Stimulated activated CD4-positive, alpha-beta T cell treated with anti-CD3 and anti-CD28 coated beads, Interleukin-1b, Interleukin-23, amount 100 ng/mL, for 24 hours (primary cell): ENCODE measurements at places on chromosomes 12 and 14.

- no peak for DNase-seq
Observed at GRCh38 chr14:99157676-99158075, 114.3 kb downstream of the BCL11B start.

GRCh38 chr12:93376436-93377251 lies 1.1 kb upstream of the NUDT4 start:
- DNase-seq = no peak

DNA sequence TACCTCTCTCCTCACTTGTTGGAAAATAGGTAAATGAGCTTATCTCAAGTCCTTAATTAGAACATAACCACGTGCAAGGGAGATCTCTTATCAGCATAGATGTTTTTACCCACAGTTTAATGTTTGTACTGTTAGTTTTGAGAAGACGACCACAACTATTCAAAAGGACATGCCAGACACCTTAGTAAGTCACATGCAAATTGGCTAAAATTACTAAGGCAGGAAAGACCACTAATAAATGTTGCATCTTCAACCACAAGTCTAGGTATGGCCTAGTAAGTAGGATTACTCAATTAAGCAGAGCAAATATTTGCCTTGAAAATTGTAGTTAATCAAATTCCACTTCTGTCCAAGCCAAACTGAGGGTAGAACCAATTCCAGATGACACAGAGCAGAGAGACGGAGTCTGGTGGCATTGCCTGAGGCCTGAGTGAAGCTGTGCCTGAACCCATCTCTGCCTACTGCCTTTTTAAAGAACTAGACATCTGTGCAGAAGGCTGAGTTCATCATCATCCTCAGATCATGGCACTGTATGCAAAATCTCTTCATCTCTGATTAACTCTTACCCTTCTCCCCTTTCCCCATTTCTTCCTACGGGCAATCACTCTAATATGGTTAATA lies 29.7 kb upstream of the CHST11 start:
- DNase-seq = no peak

GRCh38 chr12:15306605-15307004 lies 15.7 kb upstream of the PTPRO start:
- DNase-seq = no peak

GRCh38 chr14:64646103-64646502 lies 58.1 kb upstream of the PLEKHG3 start:
- DNase-seq = no peak

- DNase-seq = no peak
Observed at GRCh38 chr12:65229441-65229840, 49.0 kb upstream of the MSRB3 start.

- DNase-seq = no peak
Observed at GRCh38 chr14:103313704-103314103, 20.3 kb upstream of the EIF5 start.

- no peak for DNase-seq
Observed at GRCh38 chr14:97164021-97164420, 366.8 kb downstream of the VRK1 start.

DNA sequence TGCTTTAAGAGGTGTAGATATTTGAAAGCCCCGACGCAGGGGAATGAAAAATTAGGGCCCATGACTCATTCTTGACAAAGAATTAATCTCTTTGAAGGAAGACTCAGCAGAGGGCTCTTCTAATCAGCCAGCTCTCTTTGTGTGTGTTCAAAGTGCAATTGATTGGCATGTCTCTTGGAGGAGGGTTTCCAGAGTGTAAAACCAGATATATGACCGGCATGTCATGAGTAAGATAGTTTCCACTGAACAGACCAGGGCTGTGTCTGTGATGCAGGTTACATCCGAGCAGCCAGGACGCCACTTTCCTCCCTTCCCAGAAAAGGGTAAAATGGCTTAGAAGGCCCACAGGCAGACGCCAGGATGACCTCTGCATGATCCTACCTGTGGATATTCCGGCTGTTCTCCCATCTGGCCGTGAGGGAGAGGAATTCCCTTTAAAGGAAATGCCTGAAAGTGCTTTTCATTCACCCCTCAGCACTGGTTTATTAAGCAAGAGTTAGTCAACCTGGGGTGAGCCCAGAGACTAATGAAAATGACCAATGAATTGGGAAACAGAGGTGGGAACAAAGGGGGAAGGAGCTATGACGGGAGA lies 7.2 kb upstream of the KRT75 start:
- no peak for DNase-seq

DNA sequence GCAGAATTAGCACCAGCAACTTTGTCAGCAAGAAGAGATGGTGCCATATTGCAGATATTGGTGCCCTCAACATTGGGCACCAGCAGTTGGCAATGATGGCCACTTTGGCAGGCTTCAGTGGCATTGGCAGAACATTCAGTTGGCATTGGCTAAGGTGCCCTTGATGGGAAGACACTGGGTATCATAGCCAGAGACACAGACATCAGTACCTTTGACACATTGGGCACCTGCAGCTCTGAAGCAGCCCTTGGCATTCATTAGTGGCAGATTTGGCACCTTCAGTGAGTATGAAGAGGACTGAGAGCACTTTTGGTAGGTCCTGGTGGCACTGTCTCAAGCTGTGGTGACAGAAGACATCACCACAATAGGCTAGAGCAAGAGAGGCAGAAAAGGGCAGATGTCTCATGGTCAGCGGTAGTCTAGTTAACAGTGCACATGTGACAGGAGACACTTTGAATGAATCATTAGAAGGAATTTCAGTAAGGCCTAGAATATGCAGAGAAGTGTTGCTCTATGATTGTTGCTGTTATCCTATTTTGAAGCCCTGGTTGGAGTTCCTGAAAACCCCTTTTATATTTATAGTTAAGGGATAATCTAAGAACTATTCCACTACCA lies 422.2 kb downstream of the APAF1 start:
- DNase-seq = no peak

DNA sequence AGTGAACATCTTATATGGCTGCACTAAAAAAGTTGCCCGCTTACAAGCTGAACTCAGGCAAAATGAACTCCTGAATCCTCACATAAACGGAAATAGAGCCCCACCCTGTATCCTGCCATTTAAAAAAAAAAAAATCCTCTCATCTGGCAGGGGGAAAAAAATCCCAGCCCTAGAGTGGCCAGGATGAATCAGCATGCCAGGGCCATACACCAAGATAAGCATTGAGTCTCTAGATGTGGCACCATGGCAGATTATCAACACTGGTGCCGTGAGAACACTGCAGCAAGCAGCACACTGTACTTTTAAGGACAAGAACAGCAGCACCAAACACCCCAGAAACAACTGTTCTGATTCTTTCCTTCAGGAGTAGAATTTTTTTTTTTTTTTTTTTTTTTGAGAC lies 65.5 kb downstream of the RASSF3 start:
- no peak for DNase-seq

DNA sequence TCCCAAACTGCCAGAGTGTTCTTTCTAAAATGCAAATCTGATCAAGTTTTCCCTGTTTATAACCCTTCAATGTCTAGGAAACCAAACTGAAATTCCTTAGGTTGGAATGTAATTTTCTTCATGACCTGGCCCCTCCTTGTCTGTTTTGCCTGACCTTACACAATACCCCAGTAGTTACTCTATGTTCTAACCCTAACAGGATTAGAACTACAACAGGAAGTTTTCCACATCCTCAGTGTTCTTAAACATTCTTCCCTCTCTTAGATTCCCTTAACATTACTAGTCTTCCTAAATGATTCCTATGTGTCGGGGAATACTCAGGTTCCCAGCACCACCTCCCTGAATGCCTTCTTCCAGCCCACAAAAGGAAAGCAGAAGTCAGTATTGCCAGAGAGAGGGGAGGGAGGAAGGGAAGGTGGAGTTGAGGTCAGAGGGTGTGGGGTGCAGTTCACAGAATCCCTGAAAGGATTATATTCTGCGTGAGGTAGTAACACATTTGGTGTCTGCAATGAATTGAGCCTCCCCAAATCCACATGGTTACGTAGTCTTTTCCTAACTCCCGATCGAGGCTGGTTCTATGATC lies 72.6 kb downstream of the BBS10 start:
- no peak for DNase-seq

- DNase-seq = no peak
Observed at GRCh38 chr12:71193041-71193440, 35.2 kb upstream of the TSPAN8 start.

GRCh38 chr12:19480459-19480858 lies 41.2 kb downstream of the AEBP2 start:
- DNase-seq = no peak

- no peak for DNase-seq
Observed at GRCh38 chr14:80792771-80793170, 148.8 kb downstream of the CEP128 start.

DNA sequence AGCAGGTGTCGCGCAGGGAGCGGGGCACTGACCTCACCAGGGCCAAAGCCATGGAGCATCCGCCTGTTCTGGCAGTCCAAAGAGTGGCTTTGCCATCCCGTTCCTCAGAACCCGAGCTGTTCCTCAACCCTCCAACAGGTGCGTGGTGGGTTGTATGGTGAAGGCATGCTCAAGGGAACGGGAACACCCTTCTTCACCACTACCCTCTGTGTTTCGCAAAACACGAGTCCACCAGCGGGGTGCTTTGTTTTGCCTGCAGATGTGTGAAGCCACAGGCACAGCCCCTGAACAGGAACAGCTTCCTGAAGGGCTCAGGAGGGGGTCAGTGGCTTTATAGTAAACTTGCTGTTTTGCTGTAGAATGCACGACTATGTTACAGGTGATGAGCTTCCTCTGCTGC lies 52.7 kb downstream of the SMOC1 start:
- no peak for DNase-seq

DNA sequence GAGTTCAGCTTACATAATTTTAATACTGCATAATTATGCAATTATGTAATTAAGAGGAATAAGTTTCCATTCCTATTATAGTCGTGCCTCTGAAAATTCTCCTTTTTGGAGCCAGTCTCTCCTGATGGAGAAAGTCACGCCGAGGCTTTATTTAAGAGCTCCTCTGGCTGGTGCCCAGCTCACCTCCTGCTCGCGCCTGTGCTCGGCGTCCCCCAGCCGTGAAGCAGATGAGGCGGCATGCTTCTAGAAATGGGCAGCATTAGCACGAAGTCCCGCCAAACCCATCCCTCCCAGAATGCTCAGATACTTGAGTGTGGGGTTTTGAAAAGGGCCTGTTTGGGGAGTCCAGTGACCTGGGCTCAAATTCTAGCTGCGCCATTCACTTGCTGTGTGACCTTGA lies 153.0 kb downstream of the PHETA1 start:
- DNase-seq = no peak

GRCh38 chr12:19833775-19834501 lies 394.6 kb downstream of the AEBP2 start:
- no peak for DNase-seq

- DNase-seq = no peak
Observed at GRCh38 chr14:21612324-21612723, 22.4 kb downstream of the OR10G2 start.

DNA sequence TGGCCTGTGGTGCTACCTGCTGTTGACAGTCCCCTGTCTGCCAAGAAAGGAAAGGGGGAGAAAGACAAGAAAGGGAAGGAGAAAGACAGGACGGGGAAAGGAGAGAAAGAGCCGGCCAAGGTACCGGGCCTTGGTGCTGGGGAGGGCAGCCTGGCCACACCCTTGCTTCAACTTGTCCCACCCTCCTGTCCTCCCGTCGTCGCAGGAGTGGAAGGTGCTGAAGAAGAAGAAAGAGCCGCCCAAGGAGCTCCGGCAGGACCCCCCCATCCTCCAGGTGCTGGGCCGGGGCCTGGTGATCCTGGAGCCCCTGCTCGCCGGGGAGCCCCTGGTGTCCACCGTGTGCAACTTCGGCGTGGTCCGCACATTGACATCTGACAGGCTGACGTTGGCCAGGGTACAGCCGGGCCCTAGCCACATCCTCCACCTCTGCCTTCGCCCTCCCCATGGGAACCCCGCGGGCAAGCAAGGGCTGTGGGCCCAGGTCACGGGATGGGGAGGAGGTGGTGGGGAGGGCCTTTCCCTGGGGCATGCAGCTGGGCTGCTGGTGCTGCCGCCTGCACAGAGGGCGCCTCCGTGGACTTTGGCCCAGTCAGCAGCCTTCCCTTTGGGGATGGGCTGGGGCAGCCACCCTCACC lies 2.9 kb upstream of the B3GNT4 start:
- no peak for DNase-seq

- peak; percentile 55 for DNase-seq
Observed at GRCh38 chr12:121811434-121812319, 7.9 kb downstream of the SETD1B start.

GRCh38 chr14:90503582-90503981 lies 106.8 kb downstream of the CALM1 start:
- no peak for DNase-seq

DNA sequence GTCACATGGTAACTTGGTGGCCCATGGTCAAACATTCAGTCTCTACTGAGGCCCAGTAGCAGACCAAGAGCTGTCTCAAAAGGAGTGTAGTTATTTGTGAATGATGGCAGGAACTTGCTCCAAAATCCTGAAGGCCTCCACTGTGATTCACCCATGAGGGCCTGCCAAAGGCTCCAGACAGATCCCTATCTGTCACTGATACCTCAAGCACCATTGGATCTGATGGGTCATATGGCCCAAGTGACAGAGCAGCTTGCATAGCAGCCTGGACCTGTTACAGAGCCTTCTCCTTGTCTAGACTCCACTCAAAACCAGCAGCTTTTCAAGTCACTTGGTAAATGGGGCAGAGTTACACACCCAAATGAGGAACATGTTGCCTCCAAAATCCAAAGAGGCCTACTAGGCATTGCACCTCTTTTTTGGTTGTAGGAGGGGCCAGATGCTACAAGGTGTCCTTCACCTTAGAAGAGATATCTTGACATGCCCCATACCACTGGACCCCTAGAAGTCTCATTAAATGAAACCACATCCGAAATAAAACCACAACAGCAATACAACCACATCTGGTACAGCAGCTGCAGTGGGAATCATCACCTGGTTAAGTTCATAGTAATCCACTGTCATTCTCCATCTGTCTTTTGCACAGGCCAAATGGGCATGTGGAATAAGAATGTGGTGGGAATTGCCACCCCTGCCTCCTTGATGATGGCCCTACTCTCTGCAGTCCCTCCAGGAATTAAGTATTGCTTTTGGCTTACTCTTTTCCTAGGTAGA lies 150.4 kb upstream of the MAX start:
- no peak for DNase-seq

DNA sequence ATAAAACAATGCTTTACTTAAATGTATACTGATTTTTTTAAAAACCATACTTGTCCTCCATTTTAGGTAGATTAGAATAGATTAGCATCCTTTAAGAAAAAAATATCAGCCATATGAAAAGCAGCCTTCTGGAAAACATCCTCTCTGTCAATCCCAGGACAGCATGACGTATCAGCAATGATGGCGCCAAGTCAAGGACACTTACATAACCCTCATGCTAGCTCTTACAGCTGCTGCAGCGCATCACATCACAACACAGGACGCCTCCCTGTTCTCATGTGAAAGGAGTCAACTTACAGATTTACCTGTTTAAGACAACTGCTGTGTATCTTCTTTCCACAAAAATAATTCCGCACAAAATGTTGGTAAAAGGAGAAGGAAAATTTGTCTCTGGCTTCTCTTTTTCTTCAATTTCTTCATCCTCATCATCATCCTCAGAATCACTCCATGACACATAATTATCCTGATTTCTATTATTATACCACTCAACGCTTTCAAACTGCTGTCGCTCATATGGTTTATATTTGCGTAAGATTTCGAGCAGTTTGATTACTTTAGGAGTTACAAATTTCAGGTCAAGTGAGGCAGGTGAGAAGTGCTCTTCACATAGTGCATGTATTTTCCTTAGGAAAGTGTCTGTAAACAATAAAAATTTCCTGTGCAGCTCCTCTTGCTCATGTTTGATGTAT lies 33.3 kb downstream of the DICER1 start:
- DNase-seq = no peak

GRCh38 chr12:62210422-62210821 lies 49.8 kb upstream of the USP15 start:
- no peak for DNase-seq
